ENCODE measurements at places on chromosomes 16 and 17. TPM values are rescaled to one million over a fixed set of nuclear protein-coding genes. Genes with fewer than 3 reads are reported as not detected.

The HS3ST3B1 gene
- total RNA-seq, result 0.72 TPM

The IRF8 gene
- 19.5 TPM for total RNA-seq

The KRTAP4-5 gene
- total RNA-seq, result 5.5 TPM

The CPNE7 gene
- not detected for total RNA-seq

The MYH3 gene
- 12.0 TPM for total RNA-seq

The ARHGAP44 gene
- 2.9 TPM for total RNA-seq

The KRTAP17-1 gene
- total RNA-seq, result not detected

All from umbilical cord (tissue), 2 donors.